CD8-positive, alpha-beta memory T cell (primary cell): ENCODE measurements at places on chromosomes 4 and X. TPM values are rescaled to one million over a fixed set of nuclear protein-coding genes. Genes with fewer than 3 reads are reported as not detected.
A peak's percentile ranks its signal among the peaks of the same experiment; 100 is the strongest.

GRCh38 chrX:149567621-149568417 is 18.1 kb upstream of the HSFX3 start:
- H3K36me3 ChIP-seq = no peaks in the 10 kb centered on the region
- no peak overlapping the region for H3K27ac ChIP-seq
- no peaks in the 10 kb centered on the region for H3K27me3 ChIP-seq
- DNase-seq = no peak
- no peaks in the 10 kb centered on the region for H3K4me1 ChIP-seq

The GJB1 gene
- total RNA-seq = not detected

- no peaks in the 10 kb centered on the region for H3K27me3 ChIP-seq
- no peak overlapping the region for H3K27ac ChIP-seq
- H3K36me3 ChIP-seq = no peaks in the 10 kb centered on the region
- no peak overlapping the region for H3K4me3 ChIP-seq
- H3K4me1 ChIP-seq = no peaks in the 10 kb centered on the region
Observed at GRCh38 chrX:122248681-122249080, 935.4 kb upstream of the GRIA3 start.

The NALF2 gene
- total RNA-seq = 0.42 TPM

DNA sequence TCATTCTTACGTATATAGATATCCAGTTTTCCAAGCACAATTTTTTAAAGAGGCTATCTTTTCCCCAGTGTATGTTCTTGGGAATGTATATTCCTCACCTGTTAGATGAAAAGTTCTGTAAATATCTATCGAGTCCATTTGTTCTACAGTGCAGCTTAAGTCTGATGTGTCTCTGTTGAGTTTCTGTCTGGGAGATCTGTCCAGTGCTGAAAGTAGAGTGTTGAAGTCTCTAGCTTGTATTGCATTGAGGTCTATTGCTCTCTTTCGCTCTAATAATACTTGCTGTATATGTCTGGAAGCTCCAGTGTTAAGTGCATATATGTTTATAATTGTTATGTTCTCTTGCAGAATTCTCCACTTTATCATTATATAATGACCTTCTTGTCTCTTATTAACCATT is 373.1 kb downstream of the PPARGC1A start:
- no peak overlapping the region for H3K4me3 ChIP-seq
- no peaks in the 10 kb centered on the region for H3K27me3 ChIP-seq
- no peaks in the 10 kb centered on the region for H3K4me1 ChIP-seq
- no peak overlapping the region for H3K27ac ChIP-seq
- no peak for DNase-seq

GRCh38 chr4:76550966-76551780 is 116.1 kb downstream of the SHROOM3 start:
- no peak overlapping the region for H3K4me3 ChIP-seq
- no peak for DNase-seq
- H3K27ac ChIP-seq = no peak overlapping the region
- no peaks in the 10 kb centered on the region for H3K36me3 ChIP-seq
- no peaks in the 10 kb centered on the region for H3K27me3 ChIP-seq
- no peaks in the 10 kb centered on the region for H3K4me1 ChIP-seq

The SPANXC gene
- not detected for total RNA-seq

The MEPE gene
- not detected for total RNA-seq

- H3K4me1 ChIP-seq = peaks cover 9% of the 10 kb centered on the region
- no peak overlapping the region for H3K4me3 ChIP-seq
- no peaks in the 10 kb centered on the region for H3K27me3 ChIP-seq
- H3K27ac ChIP-seq = no peak overlapping the region
- no peaks in the 10 kb centered on the region for H3K36me3 ChIP-seq
Observed at GRCh38 chr4:140720387-140721304, 35.5 kb downstream of the TBC1D9 start.

DNA sequence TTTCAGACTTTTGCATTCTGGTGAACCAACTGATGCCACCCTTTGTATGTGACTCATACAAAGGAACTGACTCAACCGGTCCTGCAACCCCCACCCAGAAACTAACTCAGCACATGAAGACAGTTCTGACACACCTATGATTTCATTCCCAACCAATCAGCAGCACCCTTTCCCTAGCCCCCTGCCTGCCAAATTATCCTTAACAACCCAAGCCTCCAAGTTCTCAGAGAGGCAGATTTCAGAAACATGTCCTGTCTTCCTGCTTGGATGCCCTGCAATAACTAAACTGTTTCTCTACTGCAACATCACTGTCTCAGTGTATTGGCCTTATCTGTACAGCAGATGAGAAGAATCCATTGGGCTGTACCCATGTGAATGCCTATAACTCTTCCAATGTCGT is 284.7 kb downstream of the CAMK2D start:
- no peaks in the 10 kb centered on the region for H3K36me3 ChIP-seq
- no peak for DNase-seq
- no peak overlapping the region for H3K4me3 ChIP-seq

DNA sequence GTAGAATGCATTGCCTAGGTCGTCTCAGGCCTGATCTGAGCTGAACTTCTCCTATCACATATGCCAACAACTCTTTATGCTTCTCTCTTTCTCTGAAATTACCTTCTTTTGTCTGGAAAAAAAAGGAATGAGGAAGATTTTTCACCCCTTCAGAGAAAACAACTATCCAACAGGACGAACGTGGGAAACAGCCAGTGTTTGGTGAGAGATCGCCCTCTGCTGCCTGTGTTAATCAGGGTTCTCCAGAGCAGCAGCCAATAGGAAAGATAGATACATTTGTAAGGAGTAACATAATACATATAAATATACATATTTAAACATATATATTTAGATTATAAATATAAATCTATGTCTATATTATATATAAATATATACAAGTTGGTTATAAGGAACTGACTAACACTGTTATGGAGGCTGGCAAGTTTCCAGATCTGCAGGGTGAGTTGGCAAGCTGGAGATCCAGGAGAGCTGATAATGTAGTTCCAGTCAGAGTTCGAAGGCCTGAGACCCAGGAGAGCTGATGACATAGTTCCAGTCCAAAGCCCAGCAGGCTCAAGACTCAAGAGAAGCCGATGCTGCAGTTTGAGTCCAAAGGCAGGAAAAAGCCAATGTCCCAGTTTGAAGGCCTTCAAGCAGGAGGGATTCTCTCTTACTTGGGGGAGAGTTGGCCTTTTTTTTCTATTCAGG is 13.3 kb downstream of the CETN2 start:
- H3K27me3 ChIP-seq = no peaks in the 10 kb centered on the region
- no peak overlapping the region for H3K4me3 ChIP-seq
- H3K36me3 ChIP-seq = no peaks in the 10 kb centered on the region
- no peak for DNase-seq
- no peaks in the 10 kb centered on the region for H3K4me1 ChIP-seq

GRCh38 chr4:42048394-42048793 is 58.1 kb downstream of the SLC30A9 start:
- H3K4me1 ChIP-seq = no peaks in the 10 kb centered on the region
- H3K36me3 ChIP-seq = no peaks in the 10 kb centered on the region
- H3K27ac ChIP-seq = no peak overlapping the region

The FDCSP gene
- total RNA-seq = not detected

The TNMD gene
- total RNA-seq = not detected

DNA sequence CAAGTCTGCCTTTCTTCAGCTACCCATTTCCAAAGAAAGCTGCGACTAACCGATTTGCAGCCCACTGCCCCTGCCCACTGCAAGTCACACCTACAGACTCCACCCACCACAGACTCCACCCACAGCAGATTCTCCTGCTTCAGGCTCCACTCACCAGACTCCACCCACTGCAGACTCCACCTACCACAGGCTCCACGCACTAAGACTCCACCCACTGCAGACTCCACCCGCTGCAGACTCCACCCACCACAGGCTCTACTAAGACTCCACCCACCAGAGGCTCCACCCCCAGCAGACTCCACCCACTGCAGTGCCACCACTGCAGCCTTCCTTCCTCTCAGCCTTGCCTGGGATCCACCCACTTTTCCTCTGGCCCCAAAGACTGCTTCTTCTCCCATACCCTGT is 41.3 kb downstream of the ABLIM2 start:
- no peaks in the 10 kb centered on the region for H3K27me3 ChIP-seq
- no peaks in the 10 kb centered on the region for H3K36me3 ChIP-seq
- H3K4me1 ChIP-seq = peaks cover 10% of the 10 kb centered on the region
- peak; percentile 11 for DNase-seq
